Left colon (tissue), 2 donors: ENCODE measurements at places on chromosomes 4 and X. TPM values are rescaled to one million over a fixed set of nuclear protein-coding genes. Genes with fewer than 3 reads are reported as not detected.

MAPK10 gene
- total RNA-seq: 3.4 TPM

- DNase-seq: no peak
Measured at GRCh38 chr4:2617955-2618354, 81.5 kb downstream of the FAM193A start.

DNA sequence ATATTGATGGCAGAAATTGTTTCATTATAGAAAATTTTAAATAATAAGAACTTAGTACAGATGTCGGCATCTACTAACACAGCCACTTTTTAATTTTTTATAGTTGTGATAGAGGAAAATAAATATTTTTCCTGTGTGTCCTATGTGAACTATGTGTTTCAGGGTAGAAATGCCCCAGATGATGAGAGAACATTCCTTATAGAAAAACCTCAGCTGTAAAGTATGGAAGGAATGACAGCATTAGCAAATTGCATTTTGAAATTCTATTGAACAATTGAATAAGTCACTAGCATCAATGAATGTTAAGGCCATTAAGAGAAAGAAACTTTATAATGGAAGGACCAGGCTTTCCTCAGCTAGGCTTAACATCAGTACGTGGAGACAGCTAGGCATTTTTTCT is 149.2 kb downstream of the CFAP299 start:
- DNase-seq: no peak

- no peak for DNase-seq
Measured at GRCh38 chr4:168849030-168849675, 160.9 kb downstream of the CBR4 start.

- no peak for DNase-seq
Measured at GRCh38 chr4:7635445-7636239, 200.9 kb upstream of the PSAPL1 start.

SRPX gene
- 26.0 TPM for total RNA-seq

- DNase-seq: peak; percentile 51
Measured at GRCh38 chr4:114025176-114025777, 45.8 kb upstream of the ARSJ start.

DNA sequence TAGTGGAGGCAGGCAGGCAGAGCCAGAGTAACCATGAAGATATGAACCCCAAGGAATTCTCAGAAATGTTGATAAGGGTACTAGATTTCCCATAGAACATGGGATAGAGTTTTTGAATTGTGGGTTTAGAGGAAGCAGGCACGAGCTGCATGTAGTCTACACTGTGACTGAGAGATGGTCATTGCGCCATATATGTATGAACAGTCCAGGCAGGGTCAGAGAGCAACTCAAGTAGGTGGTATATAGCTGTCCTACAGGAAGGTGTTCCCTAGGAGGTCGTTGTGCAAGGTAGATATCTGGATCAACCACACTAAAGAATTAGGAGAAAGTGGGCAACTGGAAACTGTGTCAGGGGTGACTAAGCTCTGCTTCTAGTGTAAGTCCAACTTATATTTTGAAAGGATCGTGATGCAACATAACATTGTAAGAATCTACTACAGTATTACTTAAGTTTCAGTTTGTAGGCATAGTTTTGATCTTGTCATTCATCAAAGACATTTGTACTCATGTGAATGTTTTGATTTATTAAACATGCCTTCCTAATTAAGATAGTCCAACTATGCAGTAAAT is 94.6 kb downstream of the HPGD start:
- no peak for DNase-seq

PABPC1L2A gene
- total RNA-seq: not detected

ZFP42 gene
- total RNA-seq: not detected

SLIT2 gene
- 6.5 TPM for total RNA-seq

KDR gene
- total RNA-seq: 5.2 TPM

GRCh38 chr4:72451349-72451748 is 117.7 kb downstream of the ADAMTS3 start:
- DNase-seq: no peak

TMEM144 gene
- total RNA-seq: 24.1 TPM

- DNase-seq: peak; percentile 10
Measured at GRCh38 chr4:2842687-2843262, 869 bp upstream of the ADD1 start.

UGT2B17 gene
- 647 TPM for total RNA-seq

GRCh38 chr4:114304567-114304966 is 294.0 kb upstream of the UGT8 start:
- DNase-seq: no peak

DNA sequence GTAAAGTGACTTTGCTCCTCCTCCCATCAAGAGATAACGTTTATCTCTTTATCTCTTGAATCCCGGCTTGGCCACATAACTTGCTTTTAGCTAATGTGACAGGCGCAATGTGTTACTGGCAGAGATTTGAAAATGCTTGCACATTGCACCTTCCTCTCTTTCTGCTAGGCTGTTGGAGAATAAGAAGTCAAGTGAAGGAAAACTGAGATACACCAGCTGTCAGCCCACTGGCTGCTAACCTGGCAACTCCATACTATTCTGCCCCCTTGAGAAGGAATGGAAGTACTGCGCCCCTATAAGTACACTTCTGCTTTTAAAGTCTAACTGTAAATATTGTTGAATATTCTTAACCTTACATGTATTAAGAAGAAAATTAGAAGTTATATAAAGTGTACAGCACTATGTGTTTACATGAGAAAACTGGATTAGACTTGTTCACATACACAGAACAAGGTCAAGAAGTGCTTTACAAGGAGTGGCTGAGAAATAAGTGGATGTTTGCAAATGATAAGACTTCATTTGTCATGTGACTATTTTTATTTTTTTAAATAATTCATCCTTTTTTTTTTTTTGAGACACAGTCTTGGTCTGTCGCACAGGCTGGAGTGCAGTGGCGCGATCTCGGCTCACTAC is 424.5 kb upstream of the CTSO start:
- no peak for DNase-seq

FNIP2 gene
- 69.0 TPM for total RNA-seq

DUSP21 gene
- total RNA-seq: not detected

DNA sequence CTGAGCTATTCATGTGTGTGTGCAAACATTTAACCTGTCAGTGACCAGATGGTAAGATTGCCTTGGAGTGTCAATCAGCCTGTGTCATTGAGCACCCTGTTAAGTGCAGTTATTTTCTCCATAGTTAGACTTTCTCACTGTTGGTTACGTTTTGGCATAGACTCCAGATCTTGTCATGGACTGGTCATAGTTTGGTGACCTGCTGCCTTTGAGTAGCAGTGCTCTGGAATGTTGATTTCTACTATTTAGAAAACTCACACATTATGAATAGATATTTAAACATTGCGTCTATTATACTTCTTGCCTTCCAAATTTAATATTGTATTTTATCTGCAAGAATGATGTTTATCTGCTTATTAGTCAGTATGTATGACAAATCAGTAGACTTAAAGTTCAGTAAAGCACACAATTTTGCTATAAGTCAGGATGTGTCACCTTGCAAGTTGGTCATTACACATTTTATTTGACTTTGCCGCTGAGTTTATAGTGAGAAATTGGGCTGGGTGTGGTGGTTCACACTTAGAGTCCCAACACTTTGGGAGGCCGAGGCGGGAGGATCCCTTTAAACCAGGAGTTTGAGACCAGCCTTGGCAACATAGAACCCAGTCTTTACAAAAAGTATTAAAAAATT is 42.4 kb downstream of the KIAA0232 start:
- no peak for DNase-seq

DNA sequence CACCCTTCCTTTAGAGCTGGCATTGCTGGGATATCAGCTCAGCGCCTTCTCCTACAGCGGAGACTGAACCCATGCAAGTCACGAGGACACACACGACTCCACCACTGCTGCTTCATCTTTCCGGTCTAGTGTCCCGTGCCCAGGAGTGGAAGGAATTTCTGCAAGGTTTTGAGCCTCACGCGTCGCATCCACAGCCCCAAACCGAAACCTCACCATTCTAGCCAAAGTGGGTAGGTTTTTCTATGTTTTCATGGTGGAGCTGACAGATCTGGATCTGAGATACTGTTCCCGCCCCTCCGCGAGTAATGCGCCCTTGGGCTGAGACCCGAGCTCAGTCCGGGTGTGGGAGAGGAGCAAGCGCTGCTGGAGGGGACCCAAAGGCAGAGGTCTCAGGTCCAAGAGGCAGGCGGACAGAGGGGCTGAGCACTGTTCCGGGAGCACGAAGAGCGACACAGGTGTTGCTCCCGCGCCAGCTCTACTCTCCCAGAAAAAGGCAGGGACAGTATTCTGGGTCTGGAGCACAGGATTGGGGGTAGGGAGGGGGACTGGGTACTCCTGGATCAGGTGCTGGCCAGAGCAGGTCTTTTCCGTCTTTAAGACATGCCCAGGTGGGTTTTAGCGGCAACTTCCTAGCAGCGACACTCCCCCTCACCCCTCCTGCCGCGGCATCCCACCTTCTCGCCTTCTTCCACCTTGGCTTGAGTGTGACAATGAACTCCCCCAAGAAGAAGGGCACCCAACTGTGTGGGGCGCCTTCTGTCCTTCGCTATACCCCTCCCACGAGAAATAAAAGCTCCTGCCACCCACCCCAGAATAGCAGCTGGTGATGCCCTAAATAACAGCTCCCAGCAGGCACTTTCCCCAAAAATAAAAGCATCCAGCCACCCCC is 1.8 kb downstream of the EPHA5 start:
- no peak for DNase-seq

GRCh38 chr4:183853548-183853940 is 51.6 kb upstream of the STOX2 start:
- DNase-seq: no peak

- no peak for DNase-seq
Measured at GRCh38 chr4:45925809-45926208, 198.0 kb downstream of the GABRG1 start.

LIMCH1 gene
- 7.2 TPM for total RNA-seq

AFF2 gene
- 0.42 TPM for total RNA-seq

CT45A2 gene
- not detected for total RNA-seq

LAP3 gene
- total RNA-seq: 57.5 TPM

MAGEB2 gene
- total RNA-seq: not detected

GRCh38 chrX:119735467-119735866 is 22.9 kb upstream of the SOWAHD start:
- DNase-seq: no peak

SATL1 gene
- 0.08 TPM for total RNA-seq

NSG1 gene
- 2.6 TPM for total RNA-seq

DNA sequence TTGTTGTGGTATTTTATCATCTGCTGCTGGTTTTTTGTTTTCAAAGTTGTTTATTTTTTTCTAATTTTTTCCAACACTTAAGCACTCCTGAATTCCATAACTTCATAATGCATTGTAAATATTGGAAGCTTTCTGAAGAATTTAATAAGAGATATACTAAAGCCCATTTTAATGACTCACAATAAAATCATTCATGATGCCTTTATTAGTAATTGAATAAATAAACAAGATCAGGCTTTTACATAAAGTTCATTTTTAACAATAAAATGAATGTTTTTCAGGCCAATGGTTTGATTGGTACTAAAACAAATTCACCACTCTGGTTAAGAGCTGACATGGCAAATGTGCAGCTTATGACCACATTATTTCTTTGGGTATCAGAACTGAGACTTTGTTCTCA is 408.2 kb upstream of the SMIM31 start:
- DNase-seq: no peak
